Hematopoietic multipotent progenitor cell treated with erythropoietin and hydrocortisone succinate and interleukin-3 and kit ligand, for 17 days (in vitro differentiated cells): ENCODE measurements at places on chromosomes 7 and 10.
A peak's percentile ranks its signal among the peaks of the same experiment; 100 is the strongest.

DNA sequence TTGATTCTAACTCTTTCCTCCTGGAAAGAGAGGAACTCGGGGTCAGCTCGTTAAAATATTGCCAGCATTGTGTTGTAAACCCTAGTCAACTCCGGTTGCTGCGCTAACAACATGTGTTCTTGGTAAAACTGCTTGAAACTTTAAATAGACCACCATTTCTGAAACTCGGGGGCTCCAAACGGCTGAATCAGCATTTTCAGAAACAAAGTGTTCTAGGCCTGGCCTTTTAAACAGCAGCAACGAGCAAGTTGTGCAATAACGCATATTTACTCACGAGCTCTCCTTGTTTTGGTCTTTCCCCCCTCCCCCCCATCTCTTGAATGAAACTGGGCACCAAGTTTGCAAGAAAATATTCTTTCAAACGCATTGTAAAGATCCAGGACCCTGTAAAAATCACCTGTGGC, 9.2 kb upstream of the GRB10 start:
- DNase-seq = peak; percentile 26

- DNase-seq = no peak
Measured at GRCh38 chr10:30396698-30397097, 37.3 kb upstream of the MAP3K8 start.

DNA sequence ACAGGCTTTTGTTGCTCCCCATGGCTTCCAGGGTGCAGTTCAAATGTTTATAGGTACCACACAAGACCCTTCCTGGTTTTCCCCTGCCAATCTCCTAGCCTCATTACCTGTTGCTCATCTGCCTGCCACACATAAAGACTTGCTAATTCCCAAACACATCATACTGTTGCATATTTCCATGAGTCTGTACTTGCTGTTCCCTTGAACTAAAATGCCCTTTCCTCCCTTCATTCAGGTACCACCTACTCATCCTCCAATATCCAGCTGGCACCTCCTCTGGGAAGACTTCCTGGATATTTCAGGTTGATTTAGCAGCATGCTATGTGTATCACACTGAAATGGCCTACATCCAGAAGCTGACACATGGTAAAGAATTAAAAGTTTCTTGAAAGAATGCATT, 206.4 kb upstream of the NFE2L3 start:
- no peak for DNase-seq

DNA sequence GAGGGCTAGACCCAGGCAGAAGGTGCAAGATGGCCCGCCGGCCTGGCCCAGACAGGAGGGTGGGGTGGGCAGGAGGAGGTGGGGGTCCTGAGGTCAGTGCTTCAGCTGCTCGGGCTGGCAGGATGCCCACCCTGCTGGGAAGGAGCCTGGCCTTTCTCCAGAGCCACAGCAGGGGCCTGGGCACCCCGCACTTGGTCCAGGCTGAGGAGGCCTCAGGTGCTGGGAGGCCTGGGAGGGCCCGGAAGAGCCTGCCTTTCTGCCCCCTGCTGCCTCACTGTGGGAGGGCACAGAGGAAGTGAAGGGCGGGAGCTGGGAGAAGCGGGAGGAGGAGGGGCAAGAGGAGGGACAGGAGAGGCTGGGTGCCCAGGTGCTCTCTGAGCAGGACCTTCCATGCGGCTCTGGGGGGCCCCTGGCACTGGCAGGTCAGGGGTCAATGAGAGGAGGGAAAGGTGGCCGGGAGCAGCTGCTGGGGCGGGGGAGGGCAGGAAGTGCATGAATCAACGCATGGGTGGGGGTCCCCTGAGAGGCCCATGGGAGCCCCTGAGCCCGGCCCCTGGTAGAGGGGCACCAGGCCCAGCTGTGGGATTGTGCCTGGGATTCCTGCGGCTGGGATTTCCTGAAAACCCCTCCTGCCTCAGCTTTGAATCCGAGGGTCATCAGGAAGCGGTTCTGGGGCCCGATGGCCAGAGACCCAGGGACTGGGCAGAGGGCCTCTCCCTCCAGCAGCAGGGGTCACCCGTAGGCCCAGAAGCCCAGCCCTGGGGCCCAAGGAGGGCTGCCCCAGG, 49.9 kb downstream of the PWWP2B start:
- DNase-seq = no peak

DNA sequence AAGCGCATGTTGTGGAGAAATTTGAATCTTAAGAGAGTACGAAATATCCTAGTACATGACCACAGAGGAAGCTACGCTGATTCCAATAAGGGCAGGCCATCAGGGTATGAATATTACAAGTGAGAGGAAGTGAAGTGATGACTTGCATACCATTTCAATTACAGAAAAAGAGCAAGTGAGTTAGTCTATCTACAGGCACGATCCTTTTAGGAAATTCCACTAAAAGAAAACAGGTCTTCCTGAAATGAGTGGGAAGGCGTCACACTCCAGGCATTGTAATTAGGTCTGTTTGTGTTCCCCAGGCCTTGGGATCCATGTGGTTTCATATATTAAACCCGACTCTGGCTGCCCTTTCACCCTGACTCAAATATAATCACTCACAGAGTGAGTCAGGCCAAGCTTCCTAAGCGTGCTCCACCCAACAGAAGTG, 152.5 kb downstream of the SEMA3A start:
- no peak for DNase-seq

- DNase-seq = no peak
Measured at GRCh38 chr10:67771200-67771599, 66.8 kb downstream of the DNAJC12 start.

GRCh38 chr7:94174956-94175355, 170.8 kb upstream of the BET1 start:
- DNase-seq = no peak

DNA sequence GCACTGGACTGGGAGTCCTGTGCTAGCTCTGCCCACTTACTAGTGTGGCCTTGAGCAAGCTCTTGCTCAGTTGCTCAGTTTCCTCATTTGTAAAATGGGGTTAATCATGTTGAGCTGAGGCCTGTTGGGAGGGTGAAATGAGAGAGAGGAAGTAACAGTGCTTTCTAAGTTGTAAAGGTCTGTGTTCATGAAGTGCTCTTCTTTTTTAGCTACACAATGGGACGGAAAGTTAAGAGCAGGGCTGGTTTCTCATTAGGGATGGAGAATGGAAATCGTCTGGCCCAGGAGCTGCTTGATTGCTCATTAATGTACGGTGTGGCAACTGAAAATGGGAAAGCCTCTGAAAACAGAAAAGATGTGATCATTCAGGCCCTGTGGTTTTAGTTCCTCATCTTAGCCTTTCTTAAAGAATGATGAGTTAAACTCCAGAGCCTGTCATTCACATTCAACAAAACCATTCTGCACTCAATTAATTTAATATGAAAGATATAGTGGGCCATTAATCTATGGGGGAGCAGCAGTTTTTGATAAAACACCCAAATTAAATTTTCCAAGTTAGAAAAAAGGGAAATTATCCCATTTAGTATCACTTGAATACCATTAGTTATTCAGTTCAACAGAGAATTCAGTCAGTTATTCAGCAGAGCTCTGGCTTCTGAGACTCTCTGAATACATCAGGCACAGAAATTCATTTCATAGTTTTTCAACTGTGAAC, 60.5 kb downstream of the SH2D4B start:
- no peak for DNase-seq

GRCh38 chr7:131723926-131724325, 167.5 kb upstream of the PODXL start:
- no peak for DNase-seq

DNA sequence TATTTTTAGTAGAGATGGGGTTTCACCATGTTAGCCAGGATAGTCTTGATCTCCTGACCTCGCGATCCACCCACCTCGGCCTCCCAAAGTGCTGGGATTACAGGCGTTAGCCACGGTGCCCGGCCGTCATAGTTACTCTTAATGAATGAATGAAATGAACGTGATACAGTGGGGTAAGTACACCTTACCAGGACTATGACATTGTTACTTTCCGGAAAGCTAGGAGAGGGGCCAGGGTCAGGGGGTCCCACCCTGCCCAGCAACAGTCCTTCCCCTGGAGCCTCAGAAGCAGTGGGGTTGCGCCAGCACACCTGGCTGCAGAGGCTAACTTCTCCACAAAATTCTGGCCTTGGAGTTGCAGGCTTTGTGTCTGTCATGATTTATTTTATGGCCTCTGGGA, 21.4 kb downstream of the VSTM4 start:
- no peak for DNase-seq

DNA sequence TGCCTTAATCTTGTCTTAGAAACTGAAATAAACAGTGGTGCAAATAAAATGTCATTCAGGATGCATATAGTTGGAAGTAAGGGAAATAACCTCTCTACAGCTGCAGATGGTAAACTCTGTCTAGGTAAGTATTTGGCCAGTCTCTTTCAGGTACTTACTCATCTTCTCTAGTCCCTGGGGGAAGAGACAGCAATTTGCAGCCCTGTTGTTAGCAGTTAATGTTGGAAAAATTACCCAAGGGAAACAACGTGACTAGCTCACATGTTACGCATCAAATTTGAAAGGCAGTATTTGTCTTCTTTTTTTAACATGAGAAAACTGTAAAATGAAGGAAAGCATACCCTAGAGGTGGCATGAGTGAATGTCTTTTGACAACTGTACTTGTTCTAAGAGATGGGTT, 3.2 kb upstream of the HUS1 start:
- DNase-seq = no peak

DNA sequence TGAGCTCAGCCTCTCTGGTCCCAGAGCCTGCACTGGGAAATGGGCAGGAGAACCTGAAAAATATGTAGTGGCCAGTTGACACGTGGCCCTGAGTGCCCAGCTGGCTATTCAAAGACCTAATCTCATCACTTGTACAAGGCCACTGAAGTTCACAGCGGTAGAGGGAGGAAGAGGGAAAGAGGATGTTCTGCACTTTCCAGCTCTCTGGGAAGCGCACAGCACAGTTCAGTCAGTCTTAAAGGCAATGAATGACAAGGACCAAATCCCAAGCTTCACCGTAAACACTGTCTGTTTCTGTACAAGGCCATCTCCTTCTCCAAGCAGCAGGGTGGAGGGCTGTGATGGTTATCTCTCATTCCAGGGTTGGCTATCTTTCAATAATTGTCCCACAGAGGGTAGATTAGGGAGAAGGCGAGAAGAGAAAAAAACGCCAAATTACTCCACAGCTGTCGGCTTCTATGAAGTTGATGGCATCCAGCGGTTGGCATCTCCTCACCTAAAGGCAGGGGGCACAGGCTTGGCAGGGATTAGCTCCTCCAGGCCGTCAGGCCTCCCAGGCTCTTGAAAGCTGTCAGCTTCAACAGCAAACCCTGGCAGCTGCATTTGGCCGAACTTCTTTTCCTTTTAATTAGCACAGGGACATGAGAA, 10.6 kb downstream of the SFMBT2 start:
- no peak for DNase-seq

- no peak for DNase-seq
Measured at GRCh38 chr7:2149672-2150444, 82.9 kb downstream of the MAD1L1 start.

GRCh38 chr10:31116226-31116625, 84.6 kb upstream of the ZNF438 start:
- DNase-seq = no peak

DNA sequence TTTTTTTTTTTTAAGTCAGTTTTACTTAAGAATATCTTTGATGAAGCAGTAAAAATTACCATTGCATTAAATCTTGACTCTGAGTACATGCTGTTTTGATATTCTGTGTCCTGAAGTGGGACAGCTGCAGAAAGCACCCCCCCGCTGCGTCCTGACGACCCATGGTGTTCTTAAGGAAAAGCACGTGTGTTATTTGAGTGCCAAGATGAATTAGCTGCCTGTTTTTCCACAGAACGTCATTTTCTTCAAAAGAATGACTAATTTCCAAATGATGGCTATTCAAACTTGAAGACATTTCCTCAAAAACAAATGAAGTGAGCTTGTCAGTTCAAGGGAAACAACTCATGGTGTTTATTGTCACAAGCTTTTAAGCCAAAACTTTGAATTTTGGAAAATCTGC, 45.9 kb downstream of the CREM start:
- DNase-seq = no peak

DNA sequence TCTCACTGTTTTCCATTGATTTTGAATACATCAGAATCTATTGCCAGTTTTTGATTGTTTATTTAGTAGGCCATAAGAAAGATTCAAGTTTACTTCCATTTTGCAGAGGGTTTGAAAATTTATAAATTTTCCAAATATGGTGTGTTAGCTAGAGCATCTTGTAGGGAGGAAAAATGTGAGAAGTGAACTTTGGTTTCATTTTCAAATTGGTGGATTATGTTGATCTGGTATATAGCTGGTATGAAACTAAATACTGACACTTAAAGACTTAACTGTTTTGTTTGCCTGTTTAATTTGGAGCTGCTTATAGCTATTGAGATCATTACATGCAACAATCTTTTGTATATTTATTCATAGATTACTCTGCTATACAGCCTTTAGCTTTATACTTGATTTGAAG, 108.1 kb downstream of the ADAM22 start:
- DNase-seq = no peak

DNA sequence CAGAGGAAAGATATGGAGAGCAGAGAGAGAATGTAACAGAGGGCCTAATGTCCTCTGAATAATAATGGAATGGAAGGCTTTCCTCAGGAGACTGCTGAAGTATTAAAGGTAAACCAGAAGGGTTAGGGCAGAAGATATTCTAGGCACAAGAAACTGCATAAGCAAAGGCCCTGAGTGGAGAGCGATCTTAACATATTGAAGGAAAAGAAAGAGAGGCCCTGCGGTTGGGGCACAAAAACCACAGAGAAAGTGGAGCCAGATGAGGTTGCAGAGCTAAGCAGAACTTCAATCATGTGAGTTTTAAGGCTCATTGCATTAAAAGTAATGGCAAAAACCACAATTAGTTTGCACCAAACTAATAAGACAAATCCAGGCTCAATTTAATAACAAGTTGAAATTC, 115.8 kb upstream of the VSTM2A start:
- DNase-seq = no peak

DNA sequence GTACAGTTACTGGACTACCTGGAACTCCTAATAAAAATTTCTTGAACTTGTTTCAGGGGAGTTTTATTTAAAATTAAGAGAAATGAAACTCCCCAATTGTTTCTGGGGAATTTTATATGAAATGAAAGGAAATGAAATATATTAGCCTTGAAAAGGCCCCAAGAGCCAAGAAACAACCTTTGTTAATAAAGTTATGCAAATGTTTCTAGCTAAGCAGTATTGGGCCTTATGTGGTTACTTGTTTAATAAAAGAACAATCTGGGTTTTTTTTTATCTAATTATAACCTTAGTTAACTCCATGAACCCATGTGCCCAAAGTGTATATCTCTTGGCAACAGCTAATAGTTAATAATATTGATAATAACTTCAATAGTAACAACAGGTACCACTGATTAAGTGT, 222.8 kb downstream of the EXOC4 start:
- no peak for DNase-seq

DNA sequence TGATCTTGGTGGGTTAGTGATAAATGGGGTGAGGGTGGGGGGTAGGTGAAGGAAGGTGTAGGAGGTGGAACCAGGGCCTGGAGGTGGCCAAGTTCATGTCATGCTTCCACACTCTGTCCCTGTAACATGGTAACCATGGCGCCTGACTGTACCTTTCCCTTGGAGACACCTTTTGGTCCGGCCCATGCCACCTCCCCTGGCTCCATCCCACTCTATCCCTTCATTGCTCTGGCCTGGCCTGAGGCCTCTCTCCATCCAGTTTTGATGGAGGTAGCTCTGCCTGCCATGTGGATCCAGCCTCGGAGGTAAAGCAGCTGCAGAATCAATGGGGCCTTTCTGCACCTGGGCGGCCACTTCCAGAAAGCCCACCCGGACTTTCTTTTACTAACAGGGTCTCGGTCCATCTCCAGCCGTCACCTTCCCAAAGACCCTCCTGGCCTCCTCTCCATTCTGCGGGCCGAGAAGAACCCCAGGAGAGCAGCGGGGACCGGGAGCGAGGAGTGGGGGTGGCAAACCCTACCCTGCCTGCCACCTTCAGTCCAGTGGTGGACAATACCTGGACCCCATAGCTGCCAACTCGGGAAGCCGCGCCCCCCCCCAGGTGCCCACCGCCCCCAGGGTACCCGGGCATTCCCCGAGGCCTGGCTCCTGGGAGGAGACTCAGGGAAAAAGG, 504 bp upstream of the TRRAP start:
- no peak for DNase-seq
